Right lobe of liver (tissue), 6 donors: ENCODE measurements at places on chromosomes 11 and 22.

- DNase-seq: no peak
These were observed 42.1 kb upstream of the KLHL35 start for GRCh38 chr11:75474878-75475766.

GRCh38 chr11:62728171-62728988 lies at the start of gene TTC9C:
Gene TTC9C (plus strand): TSS chr11:62728486. CDS start chr11:62728849, 363 bp downstream.
- peak; percentile 88 for DNase-seq

DNA sequence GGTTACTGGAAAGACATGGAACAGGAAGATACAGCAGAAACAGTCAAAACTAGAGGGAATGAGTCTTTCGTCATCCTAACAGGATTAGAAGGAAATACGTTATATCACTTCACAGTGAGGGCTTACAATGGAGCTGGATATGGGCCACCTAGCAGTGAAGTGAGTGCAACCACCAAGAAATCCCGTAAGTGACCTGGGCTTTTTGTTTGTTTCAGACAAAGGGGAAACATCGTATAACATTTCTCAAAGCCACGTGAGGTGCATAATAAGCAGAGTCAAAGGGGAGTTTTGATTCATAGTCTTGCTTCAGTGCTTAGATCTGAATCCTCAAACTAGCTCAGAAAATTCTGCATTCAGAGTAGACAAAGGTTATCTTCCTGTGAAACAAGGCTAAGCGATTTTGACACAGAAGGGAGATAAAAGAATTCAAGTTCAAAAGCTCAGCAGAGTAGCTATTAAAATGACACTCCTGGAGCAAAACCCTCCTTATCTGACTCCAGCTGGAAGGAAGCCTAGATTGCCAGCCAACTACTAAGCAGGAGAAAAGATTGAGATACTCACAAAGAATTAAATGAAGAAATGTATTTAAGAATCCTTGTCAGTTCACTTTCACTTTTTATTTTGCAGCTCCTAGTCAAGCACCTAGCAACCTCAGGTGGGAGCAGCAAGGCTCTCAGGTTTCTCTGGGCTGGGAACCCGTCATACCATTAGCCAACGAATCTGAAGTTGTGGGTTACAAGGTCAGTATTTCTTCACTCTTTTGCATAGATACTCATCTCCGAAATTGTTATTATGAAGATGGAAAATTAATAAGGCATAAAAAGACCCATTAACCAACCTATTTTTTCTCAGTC lies 346.4 kb upstream of the ARHGAP42 start:
- DNase-seq: no peak

- no peak for DNase-seq
These were observed 90.0 kb upstream of the LINC01488 start for GRCh38 chr11:69391192-69392103.

GRCh38 chr11:43950311-43950855 lies 7.9 kb downstream of the C11orf96 start:
- no peak for DNase-seq

DNA sequence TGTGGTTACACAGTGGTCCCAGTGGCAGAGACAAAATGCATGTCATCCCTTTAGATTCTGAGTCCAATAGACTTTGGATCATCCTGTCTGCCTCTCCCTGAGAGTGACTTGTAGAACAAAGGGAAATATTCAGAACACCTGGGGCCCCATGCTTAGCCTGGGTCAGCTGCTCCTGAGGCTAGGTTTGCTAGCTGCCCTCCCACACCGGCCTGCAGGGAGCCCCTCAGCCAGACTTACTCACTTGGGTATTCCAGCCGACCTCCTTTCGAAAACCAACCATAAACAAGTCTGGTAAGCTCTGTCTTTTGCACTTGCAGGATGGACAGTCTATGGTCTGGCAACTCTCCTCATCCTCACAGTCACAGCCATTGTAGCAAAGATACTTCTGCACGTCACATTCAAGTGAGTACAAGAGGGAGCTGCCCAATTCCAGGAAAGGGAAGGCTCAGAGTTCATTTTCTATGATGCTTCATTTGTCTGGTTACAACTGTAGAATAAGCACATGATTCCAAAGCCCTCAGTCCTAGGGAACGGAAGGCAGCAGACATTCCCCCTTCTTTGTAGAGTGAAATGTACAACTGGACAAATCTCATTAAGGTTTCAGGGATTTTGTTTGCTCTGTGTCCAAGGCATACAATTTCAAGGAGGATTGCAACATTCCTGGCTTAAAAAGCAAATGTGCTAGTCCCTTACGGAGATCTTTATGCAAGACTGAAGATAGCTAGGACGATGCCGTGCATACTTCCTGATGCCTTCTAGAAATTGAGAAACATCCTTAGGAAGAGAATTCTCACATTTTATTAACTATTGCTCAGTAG lies 65.5 kb upstream of the EMID1 start:
- no peak for DNase-seq

GRCh38 chr11:77024745-77025144 lies 9.5 kb upstream of the B3GNT6 start:
- DNase-seq: no peak
